DMS79 (cell line): ENCODE measurements at places on chromosomes 3 and 15.

DNA sequence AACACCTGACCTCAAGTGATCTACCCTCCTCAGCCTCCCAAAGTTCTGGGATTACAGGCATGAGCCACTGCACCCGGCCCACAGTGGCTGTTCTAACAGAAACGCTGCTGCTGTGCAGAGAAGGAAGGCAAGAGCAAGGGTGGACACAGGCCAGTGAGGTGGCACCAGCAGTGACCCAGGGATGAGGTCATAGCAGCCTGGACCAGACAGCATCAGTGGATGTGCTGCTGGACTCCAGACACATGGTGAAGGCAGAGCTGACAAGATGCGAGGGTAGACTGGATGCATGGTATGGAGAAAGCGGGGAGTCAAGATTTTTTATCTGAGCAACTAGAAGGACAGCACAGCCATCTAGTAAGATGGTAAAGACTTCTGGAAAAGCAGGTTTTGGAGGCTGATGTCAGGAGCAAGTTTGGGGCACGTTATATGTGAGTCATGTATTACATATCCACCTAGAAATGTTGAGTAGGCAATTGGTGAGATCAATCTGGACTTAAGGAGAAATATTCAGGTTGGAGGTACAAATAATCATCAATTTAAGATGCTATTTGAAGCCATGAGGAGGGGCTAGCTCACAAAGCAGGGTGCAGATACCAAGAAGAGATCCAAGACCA, 22.1 kb upstream of the TJP1 start:
- DNase-seq = no peak

GRCh38 chr3:45807681-45808540, 11.6 kb upstream of the SLC6A20 start:
- no peak for DNase-seq

DNA sequence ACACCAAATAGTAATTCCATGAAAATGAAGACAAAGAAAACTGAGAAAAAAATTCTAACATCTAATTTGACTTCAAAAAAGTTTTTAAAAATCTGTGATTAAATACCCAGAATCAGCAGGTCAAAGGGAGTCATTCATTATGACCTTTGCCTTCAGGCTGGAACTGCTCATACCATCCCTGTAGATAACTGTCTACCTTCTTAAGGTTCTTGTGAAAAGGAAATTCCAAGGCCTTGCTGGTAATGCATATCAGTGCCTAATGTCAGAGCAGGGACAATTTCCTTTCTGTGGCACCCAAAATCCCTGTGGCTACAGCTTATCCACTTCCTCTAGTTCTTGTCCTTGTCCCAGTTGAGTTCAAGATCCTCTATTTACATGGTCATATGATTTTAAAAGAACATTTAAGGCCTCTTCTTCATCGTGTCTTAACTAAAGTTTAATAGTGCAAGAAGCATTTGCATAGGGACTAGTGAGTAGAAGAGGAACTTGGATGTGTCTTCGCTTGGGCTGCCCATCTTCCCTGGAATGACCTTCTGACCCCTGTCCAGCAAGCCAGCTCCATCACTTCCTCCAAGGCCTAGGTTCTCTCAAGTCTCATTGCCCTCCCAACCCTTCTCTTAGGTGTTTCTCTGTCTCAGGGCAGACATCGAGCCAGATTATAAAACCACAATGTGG, 8.7 kb upstream of the PLCL2 start:
- no peak for DNase-seq

DNA sequence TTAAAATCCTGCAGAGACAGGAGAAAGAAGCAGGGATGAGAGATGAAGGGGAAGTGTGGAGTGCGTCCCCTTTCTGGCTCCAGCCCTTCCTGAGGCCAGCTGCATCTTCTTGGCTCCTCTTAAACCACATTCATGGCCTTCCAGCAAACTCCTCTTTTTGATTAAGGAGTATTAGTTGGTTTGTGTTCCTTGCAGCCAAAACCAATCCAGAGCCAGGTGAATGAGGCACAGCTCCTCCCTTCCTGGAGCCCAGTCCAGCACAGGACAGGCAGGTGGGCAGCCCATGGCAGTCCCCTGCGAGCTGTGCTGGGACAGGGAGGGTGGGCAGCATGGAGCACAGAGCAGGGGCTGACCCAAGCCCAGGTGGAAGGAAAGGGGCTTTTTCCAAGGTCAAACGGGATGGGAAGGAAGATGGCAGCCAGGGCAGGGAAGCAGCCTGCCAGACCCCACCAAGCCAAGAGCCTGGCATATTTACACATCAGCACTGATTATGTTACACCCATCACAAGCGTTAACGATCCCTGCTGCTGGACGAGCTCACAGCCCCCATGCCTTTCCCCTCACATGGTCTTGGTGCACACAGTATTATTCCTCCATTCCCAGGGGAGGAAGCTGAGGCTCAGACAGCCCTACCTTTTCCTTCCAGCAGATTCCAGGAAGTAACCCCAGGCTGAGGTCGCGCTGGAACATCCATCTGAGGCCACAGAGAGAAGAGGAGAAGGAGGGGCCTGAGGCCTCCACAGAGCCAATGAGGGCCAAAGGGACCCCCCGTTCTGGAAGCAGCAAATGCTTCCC, 175.6 kb downstream of the SMAD6 start:
- no peak for DNase-seq

- DNase-seq = no peak
Measured at GRCh38 chr3:168216851-168217250, 121.1 kb upstream of the GOLIM4 start.

GRCh38 chr3:25781145-25781757, 2.0 kb downstream of the NGLY1 start:
- DNase-seq = no peak

- peak; percentile 84 for DNase-seq
Measured at GRCh38 chr15:27250223-27250622, 279.2 kb downstream of the GABRG3 start.

DNA sequence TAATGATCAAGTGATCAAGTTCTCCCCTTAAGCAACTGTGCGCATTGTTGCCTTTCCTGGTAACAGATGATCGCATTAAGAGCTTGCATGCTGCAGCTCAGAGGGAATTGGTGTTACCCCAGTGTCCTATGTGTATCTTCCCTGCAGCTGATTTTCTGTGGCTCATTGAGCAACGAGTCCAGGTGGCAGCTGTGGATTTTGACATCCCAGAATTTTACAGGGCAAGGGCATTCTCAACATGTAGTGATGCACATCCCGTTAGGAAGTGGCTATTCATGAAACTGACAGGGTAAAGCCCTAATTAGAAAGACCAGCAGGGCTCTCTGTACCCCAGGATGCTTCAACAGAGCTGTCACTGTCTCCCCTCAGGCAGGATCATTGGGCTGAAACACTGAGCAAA, 232.8 kb downstream of the AGBL1 start:
- DNase-seq = no peak
